B cell (primary cell): ENCODE measurements at places on chromosomes 7 and 10. TPM values are rescaled to one million over a fixed set of nuclear protein-coding genes. Genes with fewer than 3 reads are reported as not detected.

PNLIPRP3 gene
- not detected in 2 replicates for polyA plus RNA-seq

DNA sequence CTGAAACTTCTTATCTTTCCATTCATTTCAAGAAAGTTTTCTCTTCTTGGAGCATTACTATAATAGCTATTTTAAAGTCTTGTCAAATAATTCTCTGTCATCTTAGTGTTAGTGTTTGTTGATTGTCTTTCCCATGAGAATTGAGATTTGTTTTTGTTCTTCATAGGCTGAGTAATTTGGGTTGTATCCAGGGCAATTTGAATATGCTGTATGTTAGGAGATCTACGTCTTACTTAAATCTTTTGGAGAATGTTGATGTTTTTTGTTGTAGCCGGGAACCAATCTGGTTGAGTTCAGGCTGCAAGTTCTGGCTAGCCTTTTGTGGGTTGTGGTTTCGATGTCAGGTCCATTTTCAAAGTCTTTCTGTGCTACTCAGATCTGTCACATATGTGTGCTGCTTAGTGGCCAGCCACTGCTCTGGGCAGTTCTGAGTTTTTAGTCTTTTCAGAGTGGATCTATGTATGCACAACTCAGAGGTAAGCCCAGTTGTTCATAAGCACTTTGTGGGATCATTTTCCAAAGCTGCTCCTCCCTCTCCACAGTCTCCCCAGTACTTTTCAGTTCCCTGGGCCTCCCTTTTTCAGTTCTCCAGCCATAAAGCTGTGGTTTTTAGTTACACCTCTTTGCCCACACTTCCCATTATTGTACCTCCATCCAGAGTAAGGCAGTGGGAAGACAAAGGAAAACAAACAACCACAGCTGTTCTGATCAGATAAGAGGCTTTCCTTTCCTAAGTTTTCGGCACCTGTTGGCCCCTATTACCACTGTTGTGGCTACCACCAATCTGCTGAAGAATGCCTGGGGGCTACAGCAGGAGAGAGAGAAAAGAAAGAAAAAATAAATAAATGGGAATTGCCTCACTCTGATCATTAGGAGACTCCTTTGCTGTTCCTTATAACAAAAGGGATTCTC is 4.7 kb upstream of the CCNJ start:
- no peak for DNase-seq

GRCh38 chr10:72417971-72418370 is 63.3 kb upstream of the DNAJB12 start:
- no peak for DNase-seq

DNA sequence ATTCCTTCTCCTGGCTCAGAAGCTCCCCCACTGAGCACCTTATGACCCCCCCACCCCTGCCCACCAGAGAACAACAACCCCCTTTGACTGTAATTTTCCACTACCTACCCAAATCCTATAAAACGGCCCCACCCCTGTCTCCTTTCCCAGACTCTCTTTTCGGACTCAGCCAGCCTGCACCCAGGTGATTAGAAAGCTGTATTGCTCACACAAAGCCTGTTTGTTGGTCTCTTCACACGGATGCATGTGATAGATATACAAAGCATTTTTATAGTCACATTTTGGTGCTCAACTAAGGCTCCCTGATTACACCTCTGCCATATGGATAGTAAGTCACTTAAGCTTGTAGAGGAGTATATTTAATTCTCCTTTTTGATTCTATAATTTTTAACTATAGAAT is 985.8 kb downstream of the REEP3 start:
- DNase-seq = no peak

DNA sequence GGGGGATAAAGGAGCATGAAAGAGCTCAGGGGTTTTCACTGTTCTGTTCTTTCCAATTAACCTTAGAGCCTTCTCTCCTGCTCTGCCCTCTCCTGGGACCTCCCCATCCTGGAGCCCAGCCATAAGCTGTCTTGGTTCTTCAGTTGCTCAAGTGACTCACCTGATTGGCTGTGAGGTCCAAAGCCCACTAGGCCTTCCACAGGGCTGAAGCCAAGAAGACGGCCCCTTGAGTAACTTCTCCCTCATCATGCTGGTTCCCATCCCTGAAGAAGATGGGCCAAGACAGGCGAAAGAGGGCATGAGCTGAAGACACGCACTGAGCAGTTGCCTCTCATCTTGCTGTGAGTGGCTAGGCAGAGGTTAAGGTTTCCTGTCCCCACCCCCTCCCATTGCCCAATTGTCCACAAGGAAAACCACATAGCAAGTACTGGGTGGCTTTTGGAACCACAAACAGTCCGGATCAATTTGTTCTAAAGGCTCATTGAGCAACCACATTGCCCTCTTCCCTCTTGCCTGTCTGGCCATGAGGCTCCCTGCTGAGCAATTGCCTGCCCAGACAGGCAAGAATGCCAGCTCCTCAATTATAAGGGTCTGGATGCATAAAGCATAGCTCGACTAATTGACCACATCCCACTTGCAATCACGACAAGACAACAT is 43.9 kb upstream of the GPAM start:
- DNase-seq = no peak

GRCh38 chr7:84538268-84538667 is 343.7 kb upstream of the SEMA3A start:
- no peak for DNase-seq
